Lower lobe of right lung (tissue), 2 donors: ENCODE measurements at places on chromosomes 5 and 9.

DNA sequence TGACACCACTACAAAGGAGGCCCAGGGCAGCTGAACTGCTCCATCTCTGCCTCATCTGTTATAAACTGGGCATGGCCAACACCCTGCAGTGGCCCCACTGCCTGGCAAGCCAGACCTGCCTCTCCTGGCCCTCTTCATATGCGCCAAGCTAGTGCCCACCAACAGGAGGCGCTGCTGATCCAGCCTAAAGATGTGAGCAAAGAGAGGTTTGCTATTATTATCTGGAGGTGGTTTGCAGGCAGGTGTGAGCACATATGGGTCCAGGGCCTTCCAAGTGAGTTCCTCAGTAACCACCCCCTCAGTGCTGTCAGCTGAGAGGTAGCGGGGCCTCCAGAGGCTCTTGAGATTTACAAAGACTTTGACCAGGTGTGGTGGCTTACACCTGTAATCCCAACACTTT is 232.2 kb downstream of the SYK start:
- DNase-seq: no peak
- peaks cover 22% of the 10 kb centered on the region for H3K4me1 ChIP-seq
- H3K27me3 ChIP-seq: no peaks in the 10 kb centered on the region
- H3K36me3 ChIP-seq: no peaks in the 10 kb centered on the region
- no peak overlapping the region for H3K27ac ChIP-seq

DNA sequence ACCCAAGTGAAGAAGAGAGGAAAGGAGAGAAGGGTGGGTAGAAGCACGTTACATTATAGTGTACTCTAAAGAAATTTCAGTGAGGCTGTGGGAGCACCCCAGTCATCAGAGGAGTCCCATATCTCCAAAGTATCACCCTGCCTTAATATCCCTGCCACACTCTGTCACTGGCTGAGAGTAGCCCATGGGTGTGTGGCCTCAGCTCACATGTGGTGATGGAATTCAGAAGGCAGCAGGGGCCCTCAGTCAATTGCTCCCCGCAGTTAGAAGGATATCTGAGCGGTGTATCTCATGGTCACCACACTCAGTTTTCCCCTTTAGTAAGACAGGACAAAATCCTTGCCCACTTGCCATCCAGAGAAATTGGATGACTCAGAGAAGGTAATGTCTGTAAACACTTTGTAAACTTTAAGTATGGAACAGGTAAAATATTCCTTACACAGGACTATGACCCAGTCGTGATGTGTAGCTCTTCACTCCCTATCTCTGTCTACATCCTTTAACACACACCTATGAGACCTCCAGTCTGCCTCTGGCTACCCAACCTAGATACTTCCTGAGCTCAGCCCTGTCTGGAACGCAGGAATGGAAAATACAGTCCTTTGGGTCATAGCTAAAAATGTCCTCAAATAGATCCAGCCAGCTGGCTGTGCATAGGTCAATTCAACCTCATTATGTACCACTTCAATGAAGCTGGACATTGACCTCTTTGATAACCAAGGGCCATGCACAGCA is 24.3 kb upstream of the PLIN2 start:
- no peaks in the 10 kb centered on the region for H3K36me3 ChIP-seq
- peaks cover 13% of the 10 kb centered on the region for H3K4me1 ChIP-seq
- DNase-seq: no peak
- no peak overlapping the region for H3K27ac ChIP-seq
- no peak overlapping the region for H3K4me3 ChIP-seq
- no peaks in the 10 kb centered on the region for H3K27me3 ChIP-seq

GRCh38 chr5:89583534-89583933 is 700.5 kb upstream of the MEF2C start:
- H3K4me1 ChIP-seq: no peaks in the 10 kb centered on the region
- no peaks in the 10 kb centered on the region for H3K36me3 ChIP-seq
- H3K4me3 ChIP-seq: no peak overlapping the region
- no peak overlapping the region for H3K27ac ChIP-seq
- H3K27me3 ChIP-seq: no peaks in the 10 kb centered on the region

- DNase-seq: no peak
- H3K4me1 ChIP-seq: no peaks in the 10 kb centered on the region
- H3K36me3 ChIP-seq: no peaks in the 10 kb centered on the region
- H3K27ac ChIP-seq: no peak overlapping the region
- no peak overlapping the region for H3K4me3 ChIP-seq
- no peaks in the 10 kb centered on the region for H3K27me3 ChIP-seq
Measured at GRCh38 chr5:102853680-102854079, 98.6 kb downstream of the PAM start.

GRCh38 chr9:132673355-132673754 is 3.1 kb downstream of the GTF3C4 start:
- DNase-seq: no peak
- no peaks in the 10 kb centered on the region for H3K27me3 ChIP-seq
- peaks cover 35% of the 10 kb centered on the region for H3K4me1 ChIP-seq
- H3K36me3 ChIP-seq: peaks cover 6% of the 10 kb centered on the region
- no peak overlapping the region for H3K4me3 ChIP-seq

- peaks cover 44% of the 10 kb centered on the region for H3K36me3 ChIP-seq
- DNase-seq: no peak
- H3K27me3 ChIP-seq: no peaks in the 10 kb centered on the region
- no peak overlapping the region for H3K27ac ChIP-seq
- no peak overlapping the region for H3K4me3 ChIP-seq
Measured at GRCh38 chr5:150650021-150651006, 9.9 kb downstream of the SYNPO start.

GRCh38 chr5:37814699-37815098 is 25.1 kb downstream of the GDNF start:
- H3K27me3 ChIP-seq: peaks cover 3% of the 10 kb centered on the region
- H3K27ac ChIP-seq: no peak overlapping the region
- DNase-seq: no peak
- no peaks in the 10 kb centered on the region for H3K36me3 ChIP-seq
- H3K4me1 ChIP-seq: no peaks in the 10 kb centered on the region

DNA sequence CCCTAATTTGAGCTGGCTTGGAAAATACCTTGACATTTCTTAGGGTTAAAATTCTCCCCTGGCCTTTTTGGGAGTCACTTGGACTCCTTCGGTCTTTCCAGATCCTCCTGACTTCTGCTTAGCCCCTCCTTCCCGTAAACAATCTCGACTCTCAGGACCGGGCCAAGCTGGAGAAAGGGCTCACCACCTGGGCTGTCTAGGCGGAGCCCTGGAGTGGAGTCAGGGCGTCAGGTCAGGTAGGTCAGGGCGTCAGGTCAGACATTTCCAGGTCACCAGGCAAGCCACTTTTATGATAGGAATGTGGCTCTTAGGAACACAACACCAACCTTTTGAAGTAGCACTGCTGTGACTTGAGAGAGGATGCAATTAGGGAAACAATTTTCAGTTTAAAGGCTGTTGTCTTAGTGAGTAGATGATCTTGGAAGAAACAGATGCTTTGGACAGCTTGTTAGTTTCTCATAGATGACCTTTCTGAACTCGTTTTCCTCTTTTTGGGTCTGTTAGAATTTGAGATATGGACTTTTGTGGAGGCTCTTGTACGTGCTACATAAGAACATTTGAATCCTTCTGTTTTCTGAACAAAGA is 12.8 kb downstream of the OSTF1 start:
- peak overlapping the region; percentile 32 for H3K27ac ChIP-seq
- H3K4me3 ChIP-seq: no peak overlapping the region
- H3K4me1 ChIP-seq: peaks cover 42% of the 10 kb centered on the region
- peak; percentile 61 for DNase-seq
- no peaks in the 10 kb centered on the region for H3K36me3 ChIP-seq
- no peaks in the 10 kb centered on the region for H3K27me3 ChIP-seq

- no peaks in the 10 kb centered on the region for H3K36me3 ChIP-seq
- no peaks in the 10 kb centered on the region for H3K27me3 ChIP-seq
- peaks cover 18% of the 10 kb centered on the region for H3K4me1 ChIP-seq
- DNase-seq: no peak
- H3K4me3 ChIP-seq: no peak overlapping the region
Measured at GRCh38 chr9:130185490-130186031, 13.4 kb downstream of the NCS1 start.
